Dorsolateral prefrontal cortex (tissue), 122 donors: ENCODE measurements at places on chromosomes 5 and 9.

GRCh38 chr5:62649476-62650113 is 71.0 kb downstream of the LRRC70 start:
- no peak for DNase-seq

GRCh38 chr9:110006657-110007056 is 201.3 kb downstream of the C9orf152 start:
- DNase-seq = no peak

- DNase-seq = peak; percentile 75
These were observed 79.9 kb downstream of the ACER2 start for GRCh38 chr9:19488721-19489120.

- DNase-seq = no peak
These were observed 772.0 kb upstream of the ACO1 start for GRCh38 chr9:31612336-31613030.

- DNase-seq = no peak
These were observed 2.0 kb upstream of the F2RL2 start for GRCh38 chr5:76625087-76625815.

DNA sequence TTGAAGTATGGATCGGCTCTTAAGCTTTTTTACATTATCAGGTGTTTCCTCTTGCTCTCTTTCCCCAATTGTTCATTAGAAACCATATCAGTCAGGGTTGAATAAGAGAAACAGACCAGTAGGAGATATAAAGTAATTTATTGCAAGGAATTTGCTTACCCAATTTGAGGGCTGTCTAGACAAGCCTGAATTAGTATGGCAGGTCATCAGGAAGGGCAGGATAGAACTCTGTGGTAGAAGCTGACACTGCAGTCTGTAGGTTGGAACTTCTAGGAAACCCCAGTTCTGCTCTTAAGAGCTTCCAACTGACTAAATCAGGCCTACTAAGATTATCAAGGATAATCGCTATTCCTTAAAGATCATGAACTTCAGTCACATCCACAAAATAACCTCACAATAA is 24.3 kb downstream of the ISOC1 start:
- no peak for DNase-seq

DNA sequence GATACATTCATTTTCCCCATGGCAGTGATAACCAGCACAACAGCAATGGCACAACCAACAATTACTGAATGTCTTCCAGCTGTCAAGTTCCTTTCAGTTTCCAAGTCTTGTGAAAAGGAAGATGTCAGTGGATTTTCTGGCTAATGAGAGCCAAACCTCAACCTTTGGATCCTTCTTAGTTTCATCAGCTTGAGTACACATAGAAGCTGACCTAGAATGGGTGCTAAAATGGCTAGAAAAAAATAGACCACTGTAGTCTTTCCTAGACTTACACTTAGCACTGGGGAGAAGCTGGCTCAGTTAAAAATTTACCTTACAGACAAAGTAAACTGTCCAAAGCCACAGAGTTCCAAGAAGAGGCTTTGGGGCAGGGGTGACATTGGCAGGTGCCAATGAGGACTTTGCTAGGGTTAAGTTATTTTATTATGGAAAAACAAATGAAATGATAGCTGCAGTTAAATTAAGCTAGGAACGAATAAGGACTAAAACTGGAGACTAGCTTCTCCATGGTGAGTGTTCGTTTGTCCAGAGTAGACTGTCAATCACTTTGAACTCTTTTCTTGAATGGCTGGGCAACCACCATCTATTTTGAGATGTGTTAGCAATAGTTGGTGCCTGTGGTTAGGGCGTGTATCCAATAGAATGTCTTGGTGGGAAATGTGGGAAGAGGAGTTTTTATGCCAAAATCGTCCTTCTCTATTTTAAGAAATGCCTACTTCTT is 25.9 kb upstream of the TXN start:
- DNase-seq = no peak

GRCh38 chr5:179923436-179923835 is 15.7 kb upstream of the TBC1D9B start:
- no peak for DNase-seq

DNA sequence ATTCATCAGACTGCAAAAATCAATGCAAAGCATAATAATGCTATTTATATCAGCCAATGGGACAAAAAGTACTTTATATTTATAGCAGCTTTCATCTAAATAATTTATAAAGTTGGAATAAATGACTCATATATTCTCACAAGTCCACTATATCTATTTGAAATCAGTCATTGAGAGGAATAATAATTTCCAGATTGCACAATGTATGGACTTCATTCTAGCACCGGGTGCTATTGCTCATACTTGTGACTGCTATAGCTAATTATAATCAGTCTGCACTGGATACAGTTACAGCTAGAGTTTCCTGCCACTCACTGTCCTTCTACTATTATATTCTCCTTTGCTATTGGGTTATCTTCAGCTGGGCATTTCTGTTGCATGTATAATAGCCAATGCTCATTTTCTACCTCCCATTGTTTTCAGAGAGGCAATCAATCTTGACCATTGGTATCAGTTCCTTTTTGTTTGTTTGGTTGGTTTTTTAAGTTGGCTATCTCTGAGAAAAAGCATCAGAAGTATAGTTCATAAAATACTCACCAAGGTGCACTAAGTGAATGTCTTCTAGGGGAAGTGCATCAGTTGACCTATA is 1.9 kb downstream of the CDH18 start:
- no peak for DNase-seq

- no peak for DNase-seq
These were observed 31.9 kb downstream of the MORN5 start for GRCh38 chr9:122191584-122191983.

DNA sequence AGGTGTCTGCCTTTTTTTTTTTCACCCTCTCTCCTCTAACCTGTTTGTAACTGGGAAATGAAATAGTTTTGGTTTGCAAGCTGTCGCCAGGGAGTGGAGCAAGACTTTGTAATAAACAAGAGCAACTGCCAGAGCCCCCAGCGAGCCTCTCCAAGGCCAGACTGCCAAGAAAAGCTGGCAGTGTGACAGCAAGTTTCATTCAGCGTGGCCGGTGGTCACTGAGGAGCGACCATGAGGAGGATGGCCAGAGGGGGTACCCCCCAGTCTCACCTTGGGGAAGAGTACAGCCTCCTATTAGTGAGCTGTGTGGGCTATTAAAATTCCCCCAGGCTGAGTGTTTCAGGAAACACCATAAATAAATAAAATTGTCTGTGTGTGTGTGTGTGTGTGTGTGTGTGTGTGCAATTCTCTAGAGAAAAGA is 49.9 kb downstream of the ZFAND5 start:
- peak; percentile 45 for DNase-seq

GRCh38 chr9:93597871-93598646 is 21.7 kb downstream of the PHF2 start:
- DNase-seq = no peak

DNA sequence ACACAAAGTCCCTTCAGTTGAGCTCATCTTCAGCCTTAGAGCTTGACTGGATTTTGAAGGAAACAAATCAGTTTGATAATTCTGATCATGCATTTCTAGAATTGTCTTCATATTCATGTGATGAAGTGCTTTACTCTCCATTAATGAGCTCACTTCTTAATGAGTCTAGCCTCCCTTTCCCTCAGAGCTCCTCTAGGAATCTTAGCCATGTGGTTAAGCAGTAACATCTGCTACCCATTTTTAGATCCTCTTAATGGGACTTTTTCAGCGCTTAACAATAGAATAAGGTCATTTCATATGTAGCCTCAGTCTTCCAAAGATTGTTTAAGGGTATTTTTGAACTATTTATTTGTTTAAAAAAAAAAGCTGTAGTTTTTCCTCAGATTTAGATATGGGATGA is 36.9 kb upstream of the LURAP1L start:
- no peak for DNase-seq

GRCh38 chr9:80066931-80067330 is 495.2 kb downstream of the TLE4 start:
- no peak for DNase-seq

GRCh38 chr5:58860680-58861079 is 277.8 kb downstream of the RAB3C start:
- no peak for DNase-seq

GRCh38 chr9:2390028-2390427 is 231.6 kb upstream of the VLDLR start:
- DNase-seq = no peak
